Left renal cortex interstitium (tissue), 4 donors: ENCODE measurements at places on chromosomes 6 and 20. TPM values are rescaled to one million over a fixed set of nuclear protein-coding genes. Genes with fewer than 3 reads are reported as not detected.

DNA sequence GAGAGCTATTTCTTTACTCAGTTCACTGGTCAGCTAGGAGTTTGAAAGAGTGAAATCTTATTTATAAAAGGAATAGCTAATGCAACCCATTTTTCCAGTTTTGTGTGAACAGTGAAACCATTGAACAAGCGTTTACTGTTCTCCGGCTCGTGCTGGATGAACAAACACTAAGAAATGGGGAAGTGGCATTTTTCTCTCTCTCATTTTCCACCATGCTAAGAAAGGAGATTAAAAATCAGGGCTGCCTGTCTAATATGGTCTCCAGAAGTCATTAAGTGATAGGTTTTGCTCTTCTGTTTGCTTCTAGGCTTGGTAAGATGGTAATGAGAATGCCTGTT lies 774 bp upstream of the SFT2D1 start:
- DNase-seq = no peak

DNA sequence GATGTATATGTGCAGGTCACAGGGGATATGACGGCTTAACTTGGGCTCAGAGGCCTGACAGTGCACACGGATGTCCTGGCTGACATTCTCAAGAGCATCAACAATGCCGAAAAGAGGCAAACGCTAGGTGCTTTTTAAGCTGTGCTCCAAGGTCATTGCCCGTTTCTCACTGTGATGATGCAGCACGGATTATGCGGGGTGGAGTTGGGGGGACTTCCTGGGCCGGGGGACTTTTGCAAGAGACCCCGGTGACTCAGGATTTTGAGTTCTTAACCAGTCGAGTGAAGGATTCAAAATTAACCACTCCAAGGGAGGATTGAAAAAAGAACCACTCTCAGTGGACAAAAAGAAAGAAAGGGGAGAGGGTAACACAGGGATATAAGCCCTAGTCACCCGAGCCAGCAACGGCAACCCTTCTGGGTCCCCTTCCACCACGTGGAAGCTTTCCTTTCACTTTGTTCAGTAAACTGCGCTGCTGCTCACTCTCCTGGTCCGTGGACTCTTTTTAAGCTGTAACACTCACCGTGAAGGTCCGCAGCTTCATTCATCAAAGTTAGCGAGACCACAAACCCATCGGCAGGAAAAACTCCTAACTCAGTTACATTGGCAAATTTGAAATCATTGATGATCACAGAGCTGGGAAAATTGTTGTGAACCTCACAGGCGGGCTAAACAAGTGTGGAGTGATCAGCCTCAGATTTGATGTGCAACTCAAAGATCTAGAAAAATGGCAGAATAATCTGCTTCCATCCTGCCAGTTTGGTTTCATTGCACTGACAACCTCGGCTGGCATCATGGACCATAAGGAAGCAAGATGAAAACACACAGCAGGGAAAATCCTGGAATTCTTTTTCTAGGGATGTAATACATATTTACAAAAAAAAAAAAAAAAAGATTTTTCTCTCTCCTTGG lies 199.3 kb downstream of the ARID1B start:
- no peak for DNase-seq

- DNase-seq = no peak
Observed at GRCh38 chr6:67129780-67130179, 1422.8 kb upstream of the EYS start.

- DNase-seq = no peak
Observed at GRCh38 chr6:43399932-43400487, 27.3 kb upstream of the ABCC10 start.

DNA sequence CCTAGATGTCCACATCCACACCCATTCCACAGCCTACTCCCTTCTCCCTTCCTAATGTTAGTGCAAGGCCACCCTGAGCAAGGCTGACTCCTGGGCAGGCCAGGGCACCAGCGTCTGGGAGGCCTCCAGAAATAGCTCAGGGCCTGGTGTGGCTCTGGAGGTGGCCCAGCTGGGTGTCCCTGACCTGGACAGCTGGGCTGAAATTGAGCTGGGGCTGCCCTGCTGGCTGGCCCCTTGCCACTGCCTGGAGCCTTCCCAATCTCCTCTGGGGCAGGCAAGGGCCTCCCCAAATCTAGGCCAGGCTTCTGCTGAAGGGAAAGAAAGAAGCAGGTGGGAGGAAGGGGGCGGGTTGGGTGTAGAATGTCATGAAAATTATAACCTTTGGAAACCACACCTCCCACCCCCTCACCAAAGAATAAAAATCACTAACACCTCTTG lies 2.1 kb downstream of the FAM110A start:
- no peak for DNase-seq

The TP53TG5 gene
- 2.0 TPM for polyA plus RNA-seq
